Effector CD8-positive, alpha-beta T cell (primary cell): ENCODE measurements at places on chromosomes 12 and 14.

GRCh38 chr14:76755610-76756370 is 5.5 kb upstream of the VASH1 start:
- no peak for DNase-seq

DNA sequence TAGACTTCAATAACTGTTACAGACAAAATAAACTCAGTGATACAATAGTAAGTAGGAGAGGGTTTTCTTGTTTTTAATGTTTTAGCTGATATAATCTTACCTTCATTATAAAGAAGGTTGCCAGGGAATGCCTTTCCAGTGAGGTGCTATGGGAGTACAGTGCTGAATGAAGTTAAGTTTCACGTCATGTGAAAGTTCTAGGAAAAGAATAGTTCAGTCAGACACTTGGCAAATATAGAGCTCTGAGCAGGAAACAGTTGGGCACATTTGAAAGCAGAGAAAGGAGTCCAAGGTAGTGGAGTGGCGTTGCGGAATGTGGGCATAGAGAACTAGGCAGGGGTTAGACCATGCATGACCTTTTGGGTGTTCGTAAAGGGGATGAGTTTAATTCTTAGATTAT is 88.6 kb upstream of the DCN start:
- DNase-seq = no peak

- DNase-seq = no peak
Observed at GRCh38 chr12:117188961-117189724, 1.1 kb downstream of the FBXO21 start.

GRCh38 chr14:70919774-70920173 is 12.5 kb downstream of the PCNX1 start:
- no peak for DNase-seq

DNA sequence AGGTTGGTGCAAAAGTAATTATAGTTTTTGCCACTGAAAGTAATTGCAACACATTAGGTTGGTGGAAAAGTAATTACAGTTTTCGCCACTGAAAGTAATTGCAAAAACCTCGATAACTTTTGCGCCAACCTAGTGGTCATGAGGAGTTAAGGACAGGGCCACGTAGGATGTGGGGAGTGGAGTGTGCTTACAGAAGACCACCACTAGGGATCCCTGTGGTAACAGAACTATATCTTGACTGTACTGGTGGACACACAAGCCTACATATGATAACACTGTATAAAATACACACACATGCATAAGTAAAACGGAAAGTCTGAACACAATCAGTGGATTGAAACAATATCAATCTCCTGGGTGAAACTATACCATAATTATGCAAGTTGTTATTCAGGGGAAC is 187.4 kb upstream of the ABCD2 start:
- DNase-seq = no peak

DNA sequence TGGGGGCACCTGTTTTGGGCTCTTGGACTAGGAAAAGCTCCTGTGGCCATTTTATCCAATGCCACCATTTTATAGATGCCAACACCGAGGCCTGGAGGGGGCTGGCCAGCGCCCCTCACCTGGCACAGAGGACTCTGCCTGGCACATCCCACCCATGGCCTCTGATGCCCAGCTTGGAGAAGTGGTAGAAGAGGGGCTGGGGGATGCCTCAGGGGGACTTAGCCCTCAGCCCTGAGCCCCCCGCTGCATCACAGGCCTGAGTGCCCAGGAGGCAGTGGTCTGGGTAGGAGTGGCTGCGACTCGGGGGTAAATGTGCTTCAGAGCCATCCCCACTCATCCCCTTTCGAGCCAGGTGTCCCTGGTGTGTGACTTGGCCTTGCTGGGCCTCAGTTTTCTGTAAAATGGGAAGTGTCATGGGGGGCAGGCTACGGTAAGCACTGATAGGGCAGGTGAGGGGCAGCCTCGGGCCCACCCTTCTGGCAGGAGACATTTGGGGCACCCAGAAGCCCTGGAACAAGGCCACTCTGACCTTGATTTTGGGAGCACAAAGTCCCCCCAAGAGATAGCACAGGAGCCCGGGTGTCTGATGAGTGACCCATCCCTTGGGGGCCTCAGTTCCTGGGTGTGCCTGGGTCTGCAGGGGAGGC is 22.5 kb downstream of the SH2B3 start:
- DNase-seq = no peak

- DNase-seq = no peak
Observed at GRCh38 chr12:113007166-113007565, 28.8 kb downstream of the OAS2 start.

DNA sequence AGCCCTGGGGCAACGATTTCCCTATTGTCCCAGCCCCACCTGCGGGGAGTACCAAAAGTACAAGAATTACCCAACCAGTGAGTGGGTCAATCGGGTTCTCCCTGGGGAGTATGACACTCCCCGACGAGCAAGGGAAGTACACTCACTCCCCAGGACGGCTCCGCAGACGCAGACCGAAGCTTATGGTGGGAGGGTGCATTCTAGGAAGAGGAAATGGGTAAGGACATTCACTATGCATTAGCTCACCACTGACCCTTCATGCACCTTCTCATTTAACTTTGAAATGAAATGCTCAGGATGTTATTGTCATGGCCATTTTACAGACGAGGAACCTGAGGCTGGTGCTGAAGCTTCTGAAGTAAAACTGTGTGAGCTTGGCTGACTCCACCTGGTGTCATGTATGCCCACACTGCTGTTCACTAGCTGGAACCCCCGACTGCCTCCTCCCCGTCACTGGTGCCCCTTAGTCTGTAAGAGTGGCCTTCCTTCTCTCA is 45.8 kb upstream of the TMED10 start:
- no peak for DNase-seq

DNA sequence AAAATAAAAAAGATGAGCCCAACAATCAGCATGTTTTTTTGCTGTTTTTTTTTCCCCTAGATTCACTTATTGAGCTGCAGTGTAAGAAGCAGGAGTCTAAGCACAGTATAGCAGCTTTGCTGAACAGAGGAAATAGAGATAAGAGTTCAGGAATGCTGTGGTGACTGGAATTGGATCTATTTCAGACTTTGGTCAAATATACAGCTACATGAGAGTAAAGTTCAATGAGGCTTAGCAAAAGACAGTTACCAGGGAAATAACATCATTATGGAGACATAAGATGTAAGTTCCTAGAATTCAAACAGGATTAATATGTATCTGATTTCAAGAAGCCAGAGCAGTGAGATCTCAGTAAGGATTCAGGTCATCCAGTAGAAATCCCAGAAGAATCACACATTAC is 613.0 kb downstream of the RPS29 start:
- DNase-seq = no peak
